Hematopoietic multipotent progenitor cell treated with erythropoietin and hydrocortisone succinate and interleukin-3 and kit ligand, for 17 days (in vitro differentiated cells): ENCODE measurements at places on chromosomes 2 and 18.

DNA sequence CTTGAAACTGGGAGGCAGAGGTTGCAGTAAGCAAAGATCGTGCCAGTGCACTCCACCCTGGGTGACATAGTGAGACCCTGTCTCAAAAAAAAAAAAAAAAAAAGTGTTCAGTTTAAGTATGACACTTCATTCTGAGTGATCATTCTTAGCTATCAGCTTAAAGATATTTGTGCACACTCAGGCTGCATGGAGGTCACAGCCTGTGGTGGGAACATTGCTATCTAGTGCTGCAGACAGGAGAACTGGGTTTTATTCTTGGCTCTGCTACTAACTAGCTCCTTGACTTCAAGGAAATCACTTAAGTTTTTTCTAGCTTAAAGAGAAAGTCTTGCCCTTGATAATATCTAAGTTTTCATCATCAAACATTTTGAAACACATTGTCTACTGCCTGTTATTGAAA is 391.3 kb upstream of the CDH7 start:
- no peak for DNase-seq

DNA sequence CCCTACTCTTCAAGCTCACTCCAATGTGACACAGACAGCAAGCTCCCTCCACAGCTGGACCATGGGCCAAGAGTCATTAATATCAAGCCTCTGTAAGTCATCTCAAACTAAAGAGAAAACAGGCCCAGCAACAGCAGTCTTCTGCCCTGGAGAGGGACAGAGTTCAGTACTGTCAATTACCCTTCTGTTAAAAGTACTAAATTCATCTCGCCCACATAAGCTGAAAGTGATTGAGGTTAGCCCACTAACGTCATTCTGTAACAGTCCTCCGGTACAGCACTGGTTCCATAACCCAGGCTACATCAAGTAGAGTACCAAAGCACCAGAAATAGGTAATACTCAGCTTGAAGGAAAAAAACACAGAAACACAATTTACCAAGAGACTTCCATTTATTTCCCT is 25.9 kb downstream of the THADA start:
- DNase-seq = no peak

- no peak for DNase-seq
These were observed 234.6 kb upstream of the CDH19 start for GRCh38 chr18:66838340-66838987.

DNA sequence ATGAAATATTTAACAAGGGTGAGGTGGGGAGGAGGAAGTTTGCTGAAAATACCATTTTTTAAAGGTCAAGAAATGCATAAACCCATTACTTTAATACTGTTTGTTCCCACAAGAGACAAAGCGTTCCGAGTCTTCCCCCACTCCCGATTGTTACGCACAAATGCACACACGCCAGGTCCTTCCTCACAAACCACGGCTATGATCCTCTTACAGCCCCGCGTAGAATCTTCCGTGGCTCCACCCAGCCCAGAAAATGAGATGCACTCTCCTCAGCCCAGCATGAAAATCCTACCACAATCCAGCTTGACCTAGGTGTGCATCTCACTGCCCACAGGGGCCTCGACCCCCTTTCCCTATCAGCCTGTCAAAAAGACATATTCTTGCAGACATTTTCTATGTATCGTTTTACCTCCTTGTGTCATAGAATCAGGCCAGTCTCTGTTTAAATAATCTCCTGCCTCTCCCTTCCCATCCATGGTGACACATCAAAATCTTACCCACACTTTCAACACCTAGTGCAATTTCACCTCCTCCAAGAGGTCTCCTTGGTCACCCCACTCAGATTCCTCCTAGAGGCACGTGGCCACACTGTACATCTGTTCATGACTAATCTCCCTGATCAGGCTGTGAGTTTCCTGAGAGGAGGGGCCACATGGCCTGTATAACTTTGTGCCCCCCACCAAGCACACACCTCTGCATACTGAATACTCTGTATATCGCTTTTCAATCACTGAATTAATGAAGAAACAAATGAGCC is 491.0 kb upstream of the KLHL29 start:
- no peak for DNase-seq

DNA sequence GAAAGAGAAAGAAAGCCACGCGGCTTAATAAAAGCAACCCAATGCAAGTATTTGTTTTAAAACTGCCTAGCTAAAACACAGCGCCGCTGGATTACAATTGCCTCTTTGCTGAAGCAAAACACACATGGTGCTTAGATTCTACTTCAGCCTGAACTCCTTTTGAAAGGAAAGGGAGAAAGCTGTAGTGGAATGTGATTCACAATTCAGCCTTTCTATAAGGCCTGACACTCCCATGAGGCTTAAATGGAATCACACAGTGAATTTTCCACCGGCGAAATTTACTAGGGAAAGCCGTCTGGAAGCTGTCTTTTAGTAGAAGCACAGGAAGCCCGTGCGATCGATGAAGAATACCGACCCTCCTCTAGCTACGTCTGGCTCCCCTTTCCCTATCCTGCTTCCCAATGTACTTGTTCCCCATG is 348.0 kb downstream of the DLGAP1 start:
- no peak for DNase-seq

- no peak for DNase-seq
These were observed 93.8 kb downstream of the EPB41L3 start for GRCh38 chr18:5449858-5450509.

GRCh38 chr2:52127527-52127926 is 1095.6 kb upstream of the NRXN1 start:
- no peak for DNase-seq

- DNase-seq = no peak
These were observed 110.3 kb downstream of the CMPK2 start for GRCh38 chr2:6755456-6755855.

DNA sequence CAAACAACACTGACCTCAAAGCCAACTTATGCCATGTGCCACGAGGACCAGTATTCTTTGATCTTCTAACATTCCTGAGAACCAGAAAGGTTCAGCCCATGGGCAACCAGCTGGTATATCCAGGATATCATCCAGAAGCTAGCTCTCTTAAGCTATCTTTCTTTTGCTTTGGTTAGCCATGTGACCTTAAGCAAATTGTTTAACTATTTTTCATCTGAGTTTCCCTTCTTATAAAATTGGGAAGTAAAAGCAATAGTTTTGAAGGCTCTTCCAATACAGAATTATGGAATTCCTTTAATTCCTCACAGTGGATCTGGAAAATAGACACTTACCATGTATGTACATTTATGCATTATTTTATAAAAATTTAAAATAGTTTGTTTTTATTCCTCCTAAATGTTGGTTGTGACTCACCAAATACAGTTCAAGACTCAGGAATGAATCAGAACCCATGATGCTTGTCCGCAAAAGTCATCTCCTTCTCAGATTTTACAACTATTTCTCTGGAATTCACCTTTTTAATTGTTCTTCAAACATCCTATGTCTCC is 435.7 kb downstream of the ZEB2 start:
- DNase-seq = no peak

- no peak for DNase-seq
These were observed 147.5 kb upstream of the SESTD1 start for GRCh38 chr2:179412112-179412511.

DNA sequence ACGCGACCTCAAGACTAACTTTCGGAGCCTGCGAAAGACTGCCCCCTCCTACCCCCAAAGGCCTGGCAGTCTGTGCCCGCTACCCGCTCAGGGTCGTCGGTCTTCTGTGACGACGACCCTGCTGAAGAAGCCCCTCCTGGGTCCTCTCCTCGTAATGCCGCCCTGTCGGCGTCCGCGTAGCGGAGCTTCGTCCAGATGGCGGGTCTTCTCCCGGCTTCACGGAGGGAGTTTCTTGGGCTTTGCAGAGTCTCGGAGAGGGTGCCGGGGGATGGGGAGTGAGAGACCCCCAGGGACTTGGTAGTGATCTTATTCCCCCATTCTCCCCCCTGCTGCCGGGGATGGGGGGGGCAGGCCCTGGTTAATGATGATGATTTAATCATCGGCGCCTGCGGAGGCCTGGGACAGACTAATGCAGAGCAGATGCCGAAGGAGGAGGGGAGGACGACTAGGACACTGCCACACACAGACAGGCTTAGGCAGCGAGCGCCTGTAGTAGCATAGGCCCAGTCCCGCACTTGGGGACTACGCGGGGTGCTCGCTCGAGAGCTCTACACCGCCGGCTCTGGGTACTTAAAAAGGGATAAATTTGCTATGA is 528 bp upstream of the PCGF1 start:
- no peak for DNase-seq

GRCh38 chr2:118693287-118693822 is 154.1 kb downstream of the EN1 start:
- no peak for DNase-seq

DNA sequence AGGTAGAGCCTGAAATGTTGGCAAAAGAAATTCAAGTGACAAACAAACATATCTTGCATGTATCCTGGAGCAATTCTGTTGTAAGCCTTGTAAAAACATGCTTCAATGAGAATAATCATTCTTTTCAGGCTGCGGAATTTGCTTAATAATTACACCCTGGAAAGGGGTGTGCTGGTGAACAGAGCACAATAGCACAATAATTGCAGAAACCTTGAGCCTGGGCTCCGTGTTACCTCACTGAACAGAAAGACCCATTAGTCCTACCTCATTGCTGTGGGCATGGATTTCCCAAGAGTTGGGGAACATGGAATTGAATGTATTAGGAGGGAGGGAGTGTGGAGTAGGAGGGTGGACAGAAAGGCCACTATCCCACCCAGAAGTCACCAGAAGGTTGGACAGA is 168.0 kb upstream of the ALKAL2 start:
- DNase-seq = no peak

GRCh38 chr2:238941262-238941792 is 93.4 kb downstream of the TWIST2 start:
- no peak for DNase-seq

DNA sequence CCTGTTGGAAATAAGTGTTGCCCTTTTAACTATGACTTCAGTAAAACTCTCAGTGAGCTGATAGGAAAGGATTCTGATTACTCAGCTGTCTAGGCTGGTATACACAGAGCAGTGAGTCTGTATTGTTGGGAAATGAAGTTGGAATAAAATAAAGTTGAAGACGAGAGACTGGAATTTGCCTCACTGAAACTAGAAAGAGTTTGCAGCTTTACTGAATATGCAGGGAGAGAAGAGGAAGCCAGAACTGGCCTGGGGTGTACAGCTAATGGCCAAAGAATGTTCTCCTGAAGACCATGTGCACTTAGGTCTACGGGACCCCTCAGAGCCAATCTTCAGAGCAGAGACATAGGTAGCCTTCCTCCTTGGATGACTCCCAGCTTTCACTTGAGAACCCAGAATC is 26.5 kb downstream of the EIF4E2 start:
- DNase-seq = no peak

- DNase-seq = no peak
These were observed 1045.7 kb upstream of the CELF4 start for GRCh38 chr18:38611036-38611964.

DNA sequence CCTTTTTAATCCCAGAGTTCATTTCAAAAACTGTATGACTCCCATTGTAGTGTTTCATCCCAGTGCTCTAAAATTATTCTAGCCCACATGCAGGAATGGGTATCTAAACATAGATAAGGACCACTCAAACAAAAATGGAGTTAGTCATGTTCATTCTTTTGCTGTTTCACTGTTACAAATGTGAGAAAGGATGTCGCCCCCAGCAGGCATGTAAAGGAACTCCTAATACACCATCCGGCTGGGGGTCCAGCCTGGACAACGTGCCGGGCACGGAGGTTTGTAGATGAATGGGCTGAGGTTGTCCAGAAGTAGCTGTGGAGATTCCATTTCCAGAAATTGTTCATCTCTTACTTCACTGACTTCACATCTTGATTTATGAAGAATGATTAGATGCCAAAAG is 101.9 kb upstream of the RAB12 start:
- DNase-seq = no peak

DNA sequence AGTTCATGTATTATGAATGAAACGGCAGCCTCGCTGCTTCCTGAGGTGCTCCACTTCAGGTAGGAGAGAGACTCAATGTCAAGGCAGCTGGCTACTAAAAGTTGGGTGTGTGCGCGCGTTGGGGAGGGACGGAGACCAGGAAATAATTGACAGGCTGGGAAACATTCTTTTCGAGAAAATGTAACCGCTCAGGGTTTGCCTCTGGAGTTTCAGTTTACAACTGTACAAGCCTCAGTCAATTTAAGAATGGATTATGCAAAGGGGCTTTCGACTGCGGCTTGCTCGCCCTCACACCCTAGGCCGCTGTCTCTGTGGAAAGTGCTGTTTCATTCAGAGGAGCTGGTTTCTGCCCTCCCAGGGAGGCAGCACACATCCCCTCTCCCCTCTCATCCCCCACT is 4.4 kb upstream of the SPRED2 start:
- DNase-seq = no peak

DNA sequence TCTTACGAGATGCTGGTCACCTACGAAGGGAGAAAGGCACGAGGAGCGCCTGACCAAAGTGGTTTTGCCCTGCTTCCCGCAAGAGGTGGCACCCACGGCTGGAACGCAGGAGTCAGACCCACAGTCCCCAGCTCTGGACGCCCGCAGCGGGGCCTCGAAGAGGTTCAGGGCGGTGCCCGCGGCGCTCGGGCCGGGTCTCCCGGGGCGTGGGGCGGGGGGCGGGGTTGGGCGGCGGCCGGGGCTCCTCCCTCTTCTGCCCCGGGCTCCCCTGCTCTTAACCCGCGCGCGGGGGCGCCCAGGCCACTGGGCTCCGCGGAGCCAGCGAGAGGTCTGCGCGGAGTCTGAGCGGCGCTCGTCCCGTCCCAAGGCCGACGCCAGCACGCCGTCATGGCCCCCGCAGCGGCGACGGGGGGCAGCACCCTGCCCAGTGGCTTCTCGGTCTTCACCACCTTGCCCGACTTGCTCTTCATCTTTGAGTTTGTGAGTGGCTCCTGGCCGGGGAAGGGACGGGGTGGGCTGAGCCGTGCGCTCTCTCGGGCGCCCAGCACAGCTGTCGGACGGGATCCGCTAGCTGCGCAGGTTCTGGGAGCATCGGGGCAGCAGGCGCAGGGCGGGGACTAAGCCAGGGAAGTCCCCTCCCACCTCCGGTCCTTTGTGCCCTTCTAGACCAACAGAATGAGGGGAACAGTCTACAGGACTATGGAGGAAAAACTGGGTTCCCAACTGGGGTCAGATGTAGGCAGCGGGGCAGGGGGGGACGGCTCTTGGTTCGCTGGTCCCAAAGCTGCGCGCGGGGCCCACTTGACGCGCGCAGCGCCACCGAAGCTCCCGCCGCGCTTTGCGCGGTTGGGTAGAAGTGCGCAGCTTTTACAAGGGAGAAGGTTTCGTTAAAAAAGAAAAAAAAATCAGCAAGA is at the start of gene MAL:
Gene MAL, plus strand, starts transcription at position 303 of the 914 bp plus-strand sequence. Its CDS starts 85 bp downstream, at position 388.
- no peak for DNase-seq
